ENCODE measurements at places on chromosomes 12 and 14.

GRCh38 chr12:32076941-32077340 lies 29.7 kb upstream of the BICD1 start:
- DNase-seq, result no peak

GRCh38 chr12:52884526-52885293 lies 20.2 kb downstream of the KRT8 start:
- DNase-seq, result peak; percentile 79

GRCh38 chr12:47651368-47652254 lies 54.2 kb downstream of the RPAP3 start:
- DNase-seq, result peak; percentile 4

DNA sequence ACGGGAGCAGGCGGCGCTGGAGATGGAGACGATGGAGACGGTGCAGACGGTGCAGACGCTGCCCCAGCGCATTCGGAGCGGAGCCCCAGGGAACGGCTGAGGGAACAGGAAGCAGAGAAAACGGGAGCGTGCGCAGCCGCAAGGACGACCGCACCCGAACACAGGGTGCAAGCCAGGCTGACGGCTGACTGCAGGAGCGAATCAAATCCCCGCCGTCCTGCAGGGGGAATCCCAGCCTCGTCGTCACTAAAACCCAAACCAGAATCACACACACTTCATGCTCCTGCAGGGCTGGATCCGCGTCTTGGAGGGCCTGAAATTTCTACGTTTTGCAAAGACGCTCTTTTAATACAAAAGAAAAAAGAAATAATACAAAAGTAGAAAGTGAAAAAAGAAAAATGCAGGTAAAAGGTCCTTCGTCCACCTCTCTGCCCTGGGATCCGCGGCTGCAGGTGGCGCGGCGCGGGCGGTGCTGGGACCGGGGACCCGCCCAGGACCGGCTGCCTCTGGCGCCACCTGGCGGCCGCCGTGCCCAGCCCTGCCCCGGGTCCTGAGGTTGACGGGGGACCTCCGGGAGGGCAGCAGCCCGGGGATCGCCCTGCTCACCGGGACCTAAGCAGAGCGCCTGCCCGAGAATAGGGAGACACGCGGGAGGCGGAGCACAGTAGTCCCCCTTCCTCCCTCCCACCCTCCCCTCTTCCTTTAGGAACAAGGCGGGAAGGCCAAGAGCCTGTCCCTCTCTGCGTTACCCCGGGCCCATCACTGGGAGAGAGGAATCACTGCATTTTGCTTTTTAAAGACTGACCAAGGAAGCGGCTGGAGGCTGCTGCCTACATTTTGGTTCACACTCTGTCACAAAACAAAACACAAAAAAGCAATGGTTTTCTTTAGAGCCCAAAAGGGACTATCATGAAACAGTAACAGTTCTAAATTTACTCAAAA lies 20.1 kb downstream of the STX2 start:
- DNase-seq, result peak; percentile 64

DNA sequence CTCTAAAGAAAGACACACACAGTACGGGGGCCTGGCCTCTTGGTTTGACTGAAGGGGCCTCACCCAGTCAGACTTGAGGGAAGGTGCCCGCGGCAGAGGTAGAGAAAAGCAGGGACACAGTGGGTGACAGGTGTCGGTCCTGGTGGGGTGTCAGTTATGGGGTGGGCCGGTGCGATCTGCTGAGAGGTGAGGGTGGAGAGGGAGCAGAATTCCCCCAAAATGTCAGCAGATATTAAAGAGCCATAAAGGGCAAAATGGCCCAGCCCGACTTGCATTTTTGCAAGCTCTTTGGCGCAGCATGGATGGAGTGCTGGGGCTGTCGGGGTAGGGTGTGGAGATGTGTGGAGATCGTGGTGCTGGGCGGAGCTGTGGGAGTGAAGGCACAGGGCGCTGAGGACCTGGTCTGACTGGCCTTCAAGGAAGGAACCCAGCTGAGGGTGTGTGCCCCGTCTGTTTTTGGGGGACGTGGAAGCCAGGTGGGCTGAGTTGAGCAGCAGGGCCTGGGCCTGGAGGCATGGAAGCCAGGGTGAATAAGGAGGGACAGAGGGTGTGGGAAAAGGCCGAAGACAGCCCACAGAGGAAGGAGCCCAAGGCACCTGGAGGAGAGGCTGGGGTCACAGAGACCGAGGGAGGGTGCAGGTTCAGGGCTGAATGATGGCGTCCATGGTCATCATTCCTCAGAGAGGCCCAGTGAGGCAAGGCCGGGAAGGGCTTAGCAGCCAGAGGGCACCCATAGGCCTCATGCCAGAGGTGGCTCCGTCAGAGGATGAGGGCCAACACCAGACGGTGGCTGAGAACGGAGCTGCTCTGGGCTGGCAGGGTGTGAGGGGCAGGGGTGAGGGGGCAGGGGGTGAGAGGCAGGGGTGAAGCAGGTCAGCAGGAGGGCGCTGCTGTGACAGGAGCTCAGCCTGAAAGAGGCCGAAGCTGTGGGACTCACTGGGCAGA lies 48.2 kb upstream of the DYNC1H1 start:
- no peak for DNase-seq

DNA sequence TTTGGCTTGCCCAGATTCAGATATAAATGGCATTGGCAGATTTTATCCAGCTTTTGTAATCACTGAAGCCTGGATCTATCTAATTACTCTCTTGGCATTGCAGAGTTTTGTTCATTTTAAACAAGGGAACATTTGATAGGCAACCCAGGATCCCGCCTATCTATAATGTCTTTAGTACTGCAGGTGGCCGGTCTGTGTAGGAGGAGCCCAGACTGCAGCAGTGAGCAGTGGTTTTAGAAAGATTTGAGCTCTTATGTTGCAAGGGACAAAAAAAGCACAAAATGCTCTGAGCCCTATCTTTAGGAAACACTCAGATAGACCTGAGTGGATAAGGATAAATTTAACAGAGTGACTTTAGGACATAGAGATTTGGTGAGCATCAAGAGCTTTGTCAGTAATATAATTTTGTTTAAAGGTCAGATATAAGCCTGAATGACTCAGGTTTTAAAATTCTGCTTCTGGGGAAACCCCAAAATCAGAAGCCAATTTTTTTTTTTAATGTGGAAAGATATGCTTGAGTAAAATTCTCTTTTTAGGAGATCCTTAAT lies 165.5 kb downstream of the SLC5A8 start:
- no peak for DNase-seq

GRCh38 chr12:68665016-68665569 lies 21.7 kb upstream of the NUP107 start:
- no peak for DNase-seq

DNA sequence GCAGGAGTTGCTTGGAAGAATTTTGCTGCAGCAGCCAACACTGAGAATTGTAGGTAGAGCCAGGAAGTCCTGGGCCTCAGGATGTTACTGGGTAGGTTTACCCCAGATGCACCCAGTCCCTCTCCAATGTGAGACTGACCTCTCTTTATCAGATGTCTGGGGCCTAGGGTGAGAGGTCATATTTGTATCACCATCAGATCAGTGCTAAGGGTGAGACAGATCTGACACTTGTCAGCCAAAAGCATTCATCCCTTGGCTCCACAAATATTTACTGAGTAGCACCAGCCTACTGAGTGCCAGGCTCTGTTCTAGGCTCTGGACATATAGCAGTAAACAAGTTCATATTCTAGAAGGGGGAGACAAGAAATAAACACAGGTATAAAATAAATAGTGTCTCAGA lies 4.3 kb downstream of the TROAP start:
- no peak for DNase-seq

GRCh38 chr14:73788701-73789551 lies 62.7 kb upstream of the PTGR2 start:
- DNase-seq, result no peak

GRCh38 chr12:130655881-130656280 lies 60.2 kb downstream of the RIMBP2 start:
- no peak for DNase-seq

DNA sequence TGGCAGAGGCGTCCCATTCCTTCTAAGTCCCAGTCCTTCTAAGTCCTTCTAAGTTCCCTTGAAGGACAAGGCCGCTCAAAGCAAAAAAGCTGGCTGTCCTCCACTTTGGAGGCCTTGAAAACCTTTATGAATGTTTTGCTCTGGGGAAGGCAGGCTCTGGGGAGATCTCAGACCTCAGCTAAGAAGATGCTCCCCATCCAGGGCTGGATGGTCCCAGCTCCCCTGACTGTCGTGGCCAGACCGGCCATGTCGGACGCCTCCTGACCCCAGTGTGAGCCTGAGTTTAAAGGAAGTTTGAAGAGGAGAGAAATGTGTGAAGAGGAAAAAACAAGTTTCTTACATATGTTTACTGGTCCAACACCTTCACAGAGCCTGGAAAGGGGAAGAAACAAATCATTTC lies 5.9 kb downstream of the KRT84 start:
- DNase-seq, result no peak

- no peak for DNase-seq
These were observed 121.4 kb upstream of the HIF1A start for GRCh38 chr14:61573748-61574513.

DNA sequence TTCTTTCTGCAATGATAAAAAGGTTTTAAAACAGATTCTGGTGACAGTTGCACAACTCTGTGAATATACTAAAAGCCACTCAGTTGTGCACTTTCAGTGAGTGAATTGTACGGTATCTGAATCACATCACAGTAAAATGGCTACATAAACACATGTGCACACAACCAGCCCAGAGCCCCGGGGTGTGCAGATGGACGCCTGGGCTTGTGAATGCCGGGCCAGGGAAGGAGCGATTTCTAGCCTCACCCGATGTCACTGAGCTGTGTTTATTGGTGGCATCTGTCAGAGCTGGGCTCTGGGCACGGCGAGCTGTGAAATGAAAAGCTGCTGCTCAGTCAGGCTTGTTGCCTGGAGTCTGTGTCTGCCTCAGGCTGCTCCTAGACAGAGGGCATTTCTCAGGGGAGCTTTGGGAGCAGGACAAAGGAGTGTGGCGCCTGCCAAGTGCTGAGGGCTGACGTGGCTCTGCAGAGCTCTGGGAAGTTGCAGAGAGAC lies 25.9 kb downstream of the RHOF start:
- no peak for DNase-seq

DNA sequence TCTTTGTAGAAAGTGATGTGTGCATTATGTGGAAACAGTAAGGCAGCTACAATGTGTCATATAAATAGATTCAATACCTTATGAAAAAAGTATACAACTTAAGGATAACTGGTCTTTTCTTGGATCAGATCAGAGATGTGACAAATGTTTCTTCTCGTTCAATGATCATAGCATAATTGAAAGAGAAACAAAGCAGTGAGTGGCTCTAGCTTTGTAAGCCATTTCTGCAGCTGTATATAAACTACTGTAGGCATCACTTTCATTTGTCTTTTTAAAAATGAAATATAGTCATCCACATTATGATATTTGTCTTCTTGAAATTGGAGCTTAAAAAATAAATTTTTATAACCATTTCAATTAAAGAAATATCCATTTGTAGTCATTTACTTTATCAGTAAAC lies 63.8 kb upstream of the LMO3 start:
- DNase-seq, result no peak

GRCh38 chr12:93099792-93100191 lies 170.7 kb upstream of the EEA1 start:
- DNase-seq, result no peak

GRCh38 chr12:108583991-108584390 lies 13.9 kb downstream of the TMEM119 start:
- DNase-seq, result no peak

DNA sequence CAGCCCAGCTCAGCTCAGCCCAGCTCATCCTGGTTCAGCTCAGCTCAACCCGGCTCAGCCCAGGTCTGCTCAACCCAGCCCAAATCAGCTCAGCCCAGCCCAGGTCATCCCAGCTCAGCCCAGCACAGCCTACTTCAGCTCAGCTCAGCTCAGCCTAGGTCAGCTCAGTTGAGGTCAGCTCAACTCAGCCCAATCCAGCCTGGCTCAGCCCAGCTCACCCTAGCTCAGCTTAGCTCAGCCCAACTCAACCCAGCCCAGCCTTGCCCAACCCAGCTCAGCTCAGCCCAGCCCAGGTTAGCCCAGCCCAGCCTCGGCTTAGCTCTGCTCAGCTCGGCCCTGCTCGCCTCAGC lies 332.3 kb downstream of the TMEM121 start:
- no peak for DNase-seq

Data from effector CD8-positive, alpha-beta T cell (primary cell).